ENCODE measurements at places on chromosomes 3 and 15.

DNA sequence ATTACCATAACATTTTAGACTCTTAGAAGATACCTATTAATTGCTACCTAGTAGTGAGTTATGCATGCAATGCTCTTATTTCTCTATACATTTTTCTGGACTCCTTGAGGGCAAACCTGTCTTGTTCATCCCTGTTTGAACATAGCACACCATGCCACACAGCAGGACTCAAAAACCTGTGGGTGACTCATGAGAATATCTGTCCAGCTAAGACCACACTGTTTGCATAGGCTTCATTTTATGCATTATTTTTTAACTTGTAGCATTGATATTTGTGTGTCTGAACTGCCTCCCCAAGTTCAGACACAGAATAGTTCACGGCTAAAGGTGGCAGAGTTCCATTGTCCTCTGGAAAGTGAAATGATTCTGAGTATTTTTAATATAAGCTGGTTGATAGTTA, 1.8 kb downstream of the LMCD1 start:
- DNase-seq, result no peak

- no peak for DNase-seq
These were observed 174.1 kb upstream of the UBE2E2 start for GRCh38 chr3:23029001-23029400.

DNA sequence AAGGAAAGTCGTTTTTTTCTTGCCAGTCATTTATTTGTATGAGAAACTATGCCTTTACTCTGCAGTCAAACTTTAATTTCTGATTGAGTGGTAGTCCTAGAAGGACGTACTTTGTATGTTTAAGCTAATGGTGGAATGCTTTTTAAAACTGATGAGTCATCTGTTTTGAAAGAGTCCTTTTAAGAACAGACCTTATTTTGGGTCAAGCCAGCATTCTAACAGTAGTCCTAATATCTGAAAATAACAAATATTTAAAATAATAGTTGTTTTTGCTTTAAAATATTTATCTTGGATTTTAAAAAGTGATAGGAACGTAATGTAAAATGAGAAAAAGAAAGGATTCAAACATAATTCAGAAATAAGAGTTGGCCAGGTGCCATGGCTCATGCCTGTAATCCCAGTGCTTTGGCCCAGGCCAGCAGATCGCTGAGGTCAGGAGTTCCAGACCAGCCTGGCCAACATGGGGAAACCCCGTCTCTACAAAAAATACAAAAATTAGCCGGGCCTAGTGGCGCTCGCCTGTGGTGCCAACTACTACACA, 1.3 kb upstream of the LRRC58 start:
- peak; percentile 62 for DNase-seq

- DNase-seq, result peak; percentile 66
These were observed at the start of gene SUCLG2 for GRCh38 chr3:67654099-67654843. TSS of gene SUCLG2 (minus strand) at chr3:67654612. CDS start at chr3:67654586, 26 bp downstream.

DNA sequence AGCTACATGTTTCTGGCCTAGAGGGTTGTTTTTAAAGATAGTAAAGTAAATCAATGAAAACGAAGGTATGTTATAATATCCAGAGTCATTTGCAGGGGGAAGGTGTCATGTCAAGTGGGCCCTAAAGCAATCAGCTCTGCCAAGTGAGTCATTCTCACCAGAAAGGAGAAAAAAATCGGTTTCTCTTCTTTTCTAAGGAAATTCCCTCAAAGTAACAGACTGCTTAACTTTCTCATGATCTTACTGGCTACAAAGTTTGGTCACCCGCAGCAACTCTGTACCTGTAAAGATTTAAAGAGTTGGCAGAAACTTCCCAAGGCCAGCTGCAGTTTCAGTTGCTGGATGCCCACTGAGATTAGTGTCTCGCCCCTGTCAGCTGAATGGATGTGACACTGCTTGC, 5.5 kb upstream of the FSIP1 start:
- DNase-seq, result no peak

DNA sequence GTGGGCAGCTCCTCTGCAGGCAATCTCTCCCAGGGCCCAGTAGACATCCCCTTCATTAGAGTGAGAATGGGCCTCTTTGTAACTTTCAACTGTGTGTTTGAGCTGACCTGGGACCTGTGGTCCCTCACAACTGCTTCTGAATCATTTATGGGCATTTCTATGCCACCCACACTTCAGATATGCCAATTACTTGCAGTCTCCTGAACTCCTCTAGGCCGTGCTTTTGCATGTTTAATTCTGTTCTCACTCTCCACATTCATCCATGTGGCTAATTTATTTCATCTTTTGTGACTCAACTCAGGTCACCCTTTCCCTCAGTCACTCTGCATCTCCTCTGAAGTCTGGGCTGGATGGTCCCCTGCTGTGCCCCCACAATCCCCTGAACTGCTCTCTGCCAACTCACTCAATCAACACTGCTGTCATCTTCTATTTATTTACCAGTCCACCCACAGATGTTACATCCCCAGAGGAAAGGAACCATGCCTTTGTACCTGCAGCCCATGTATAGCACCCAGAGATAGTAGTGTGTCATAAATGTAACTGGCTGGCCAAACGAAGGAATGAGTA, 364.7 kb downstream of the EPHB1 start:
- DNase-seq, result no peak

- no peak for DNase-seq
These were observed 237.7 kb upstream of the LYSMD4 start for GRCh38 chr15:99970891-99971430.

- DNase-seq, result no peak
These were observed 4.2 kb downstream of the PTPRG start for GRCh38 chr3:61565569-61565968.

- DNase-seq, result no peak
These were observed 62.2 kb upstream of the P2RY1 start for GRCh38 chr3:152772674-152773225.

GRCh38 chr3:73380735-73381532, 243.8 kb downstream of the PDZRN3 start:
- no peak for DNase-seq

GRCh38 chr15:70715840-70716485, 47.4 kb downstream of the UACA start:
- no peak for DNase-seq

- peak; percentile 85 for DNase-seq
These were observed 26.8 kb upstream of the OCA2 start for GRCh38 chr15:28125673-28126651.

GRCh38 chr3:27723815-27724458, 1.8 kb upstream of the EOMES start:
- no peak for DNase-seq

GRCh38 chr3:186976837-186977750, 46.8 kb downstream of the ST6GAL1 start:
- DNase-seq, result peak; percentile 84

DNA sequence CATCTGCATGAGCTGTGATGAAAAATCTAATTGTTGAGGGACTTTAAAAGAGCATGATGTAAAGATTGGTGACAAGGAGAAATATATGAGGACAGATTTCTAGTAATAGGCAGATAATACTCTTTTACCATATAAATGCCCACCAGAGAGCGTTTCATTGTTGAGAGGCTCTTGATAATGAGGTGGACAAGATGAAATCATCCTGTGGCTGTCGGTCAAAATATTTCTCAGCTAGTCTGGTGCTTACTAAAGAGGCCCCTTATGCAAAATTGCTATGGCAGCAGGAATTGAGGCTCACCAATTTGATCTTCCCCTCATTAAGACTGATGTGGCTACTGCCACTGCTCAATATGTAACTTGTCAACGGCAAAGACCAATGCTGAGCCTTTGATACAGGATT, 225.0 kb upstream of the RASGRP1 start:
- DNase-seq, result no peak

DNA sequence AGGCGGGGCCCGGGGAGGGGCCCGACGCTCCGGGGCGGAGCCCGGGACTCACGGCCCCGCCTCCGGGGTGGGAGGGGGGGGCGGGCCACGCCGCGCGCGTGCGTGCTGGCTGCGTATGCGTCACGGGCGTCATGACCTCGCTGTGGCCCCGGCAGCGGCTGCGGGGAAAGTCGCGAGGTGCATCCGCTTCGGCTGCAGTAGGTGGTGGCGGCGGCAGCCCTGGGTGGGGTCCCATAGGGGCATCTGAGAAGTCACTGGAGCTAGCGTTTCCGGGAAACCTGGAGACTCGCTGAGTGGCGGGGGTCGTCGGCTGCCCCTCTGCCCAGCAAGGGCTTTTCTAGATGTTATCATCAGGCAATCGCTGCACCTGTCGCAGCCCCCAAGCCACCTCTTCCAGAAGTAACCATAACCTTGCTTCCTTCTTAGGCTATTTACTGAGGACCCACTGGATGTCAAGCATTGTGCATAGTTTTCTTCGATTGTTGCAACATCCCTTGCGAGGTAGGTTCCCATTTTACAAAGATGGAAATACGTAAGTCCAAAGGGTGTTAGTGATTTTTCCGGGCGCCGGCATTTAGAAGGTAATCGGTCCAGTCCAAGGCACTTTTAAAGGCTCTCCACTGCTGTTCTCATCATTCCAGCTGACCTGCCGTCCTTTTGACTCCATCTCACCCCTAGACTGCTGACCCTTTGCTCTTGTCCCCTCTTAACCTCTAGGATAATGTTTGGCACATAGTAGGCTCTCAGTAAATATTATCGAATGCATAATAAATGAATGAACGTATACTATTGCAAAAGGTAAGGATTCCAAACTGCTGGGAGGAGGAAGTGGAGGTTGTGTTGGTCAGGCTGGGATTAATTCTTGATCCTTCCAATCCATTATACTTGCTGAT, at the start of gene GDPGP1:
GDPGP1 (plus strand) TSS at position 114 of the 893 bp plus-strand sequence. CDS start 6,700 bp downstream, outside the sequence.
- DNase-seq, result peak; percentile 38

DNA sequence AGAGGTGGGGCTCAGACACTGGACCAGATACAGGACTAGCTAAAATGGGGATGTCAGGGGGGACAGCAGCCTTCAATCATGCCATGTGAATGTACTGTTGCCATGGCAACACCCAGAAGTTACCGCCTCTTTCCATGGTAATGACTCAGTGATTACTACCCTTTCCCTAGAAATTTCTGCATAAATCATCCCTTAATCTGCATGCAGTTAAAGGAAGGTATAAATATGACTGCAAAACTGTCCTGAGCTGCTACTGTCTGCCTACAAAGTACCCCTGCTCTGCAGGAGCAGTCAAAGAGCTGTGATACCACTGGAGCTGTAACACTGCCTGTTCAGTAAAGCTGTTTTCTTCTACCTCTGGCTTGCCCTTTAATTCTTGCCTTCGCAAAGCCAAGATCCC, 168.2 kb downstream of the PEAK1 start:
- no peak for DNase-seq

DNA sequence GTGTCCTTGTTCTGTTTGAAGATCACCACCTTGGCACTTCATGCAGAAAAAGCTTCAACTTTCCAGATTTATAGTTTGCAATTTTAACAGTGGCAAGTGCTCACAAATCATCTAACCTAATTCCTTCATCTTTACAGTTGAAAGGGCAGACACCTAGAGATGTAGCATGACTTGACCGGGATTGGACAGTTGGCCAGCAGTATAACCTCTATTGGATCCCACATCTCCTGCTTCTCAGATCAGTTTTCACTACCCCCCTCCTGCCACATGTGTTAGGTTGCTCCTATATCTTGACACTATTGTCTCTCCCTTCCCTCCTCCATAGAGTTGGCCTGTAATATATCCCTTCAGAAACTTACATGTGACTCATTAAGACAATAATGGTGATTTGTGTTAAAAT, 206.0 kb upstream of the SEMA6D start:
- DNase-seq, result no peak

GRCh38 chr3:110774496-110775265, 296.9 kb upstream of the NECTIN3 start:
- DNase-seq, result no peak

DNA sequence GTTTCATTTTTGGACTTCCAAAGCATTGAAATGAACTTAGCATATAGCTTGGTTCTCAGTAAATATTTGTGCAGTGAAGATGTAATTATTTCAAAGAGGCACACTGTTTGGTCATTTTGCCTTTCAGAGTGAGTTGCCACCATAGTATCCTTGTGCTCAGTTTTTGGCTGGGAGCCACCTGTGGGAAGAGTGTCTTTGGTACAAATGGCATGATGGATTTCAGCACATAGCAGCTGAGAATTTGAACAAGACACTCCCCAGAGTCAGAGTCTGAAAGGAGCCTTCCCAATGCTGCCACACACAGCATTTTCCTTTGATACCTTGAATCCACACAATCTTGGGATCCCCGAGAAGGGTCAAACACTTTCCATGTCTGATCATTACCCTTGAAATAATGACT, 897.2 kb upstream of the ARPP21 start:
- DNase-seq, result no peak

DNA sequence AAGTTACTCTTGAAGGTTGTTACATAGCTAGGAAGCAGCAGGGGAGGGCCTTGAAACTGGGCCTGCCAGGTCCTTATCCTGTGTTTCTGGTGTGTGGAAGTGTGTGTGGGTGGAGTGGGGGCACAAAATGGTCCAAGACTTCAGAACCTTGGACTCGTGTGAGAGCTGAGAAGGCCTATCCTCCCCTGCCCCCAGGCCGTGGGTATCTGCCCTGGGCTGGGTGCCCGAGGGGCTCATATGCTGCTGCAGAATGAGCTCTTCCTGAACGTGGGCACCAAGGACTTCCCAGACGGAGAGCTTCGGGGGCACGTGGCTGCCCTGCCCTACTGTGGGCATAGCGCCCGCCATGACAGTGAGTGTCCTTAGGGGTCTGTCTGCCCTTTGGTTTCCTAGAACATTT, 4.5 kb downstream of the CHRD start:
- no peak for DNase-seq

GRCh38 chr3:53688066-53688465, 158.2 kb downstream of the CHDH start:
- DNase-seq, result no peak

GRCh38 chr3:37574177-37574943, 287.3 kb upstream of the CTDSPL start:
- no peak for DNase-seq

- DNase-seq, result no peak
These were observed 171.5 kb upstream of the NANOGP8 start for GRCh38 chr15:35256551-35256950.

GRCh38 chr3:58514405-58514804, 22.5 kb downstream of the KCTD6 start:
- DNase-seq, result no peak

GRCh38 chr3:48952510-48953118, 34.0 kb downstream of the ARIH2 start:
- peak; percentile 51 for DNase-seq

DNA sequence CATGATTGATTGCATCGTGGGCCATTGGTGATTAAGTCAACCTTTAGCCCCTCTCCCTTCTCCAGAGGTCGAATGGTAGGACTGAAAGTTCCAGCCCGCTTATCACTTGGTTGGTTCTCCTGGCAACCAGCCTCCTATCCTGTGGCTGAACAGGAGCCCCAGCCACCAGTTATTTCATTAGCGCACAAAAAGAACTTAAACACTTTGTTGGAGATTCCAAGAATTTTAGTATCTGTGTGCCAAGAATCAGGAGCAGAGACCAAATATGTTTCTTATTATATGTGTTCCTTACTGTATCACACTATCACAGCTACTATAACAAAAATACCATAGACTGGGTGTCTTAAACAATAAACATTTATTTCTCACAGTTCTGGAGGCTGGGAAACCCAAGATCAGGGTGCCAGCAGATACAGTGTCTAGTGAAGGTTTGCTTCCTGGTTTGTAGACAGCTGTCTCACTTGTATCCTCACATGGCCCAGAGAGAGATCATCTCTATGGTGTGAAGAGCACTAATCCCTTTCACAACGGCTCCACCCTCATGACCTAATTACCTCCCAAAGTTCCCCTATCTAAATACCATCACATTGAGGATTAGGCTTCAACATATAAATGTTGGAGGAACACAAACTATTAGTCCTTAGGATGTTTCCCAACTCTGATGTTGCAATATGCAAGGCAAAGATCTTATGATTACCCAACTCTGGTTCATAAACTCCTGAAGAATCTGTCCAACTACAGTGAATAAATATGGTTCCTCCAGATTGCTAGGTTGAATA, 30.5 kb upstream of the APH1B start:
- no peak for DNase-seq

Data from pons (tissue), 1 donor.